ENCODE measurements at places on chromosomes 11 and 22. TPM values are rescaled to one million over a fixed set of nuclear protein-coding genes. Genes with fewer than 3 reads are reported as not detected.

DNA sequence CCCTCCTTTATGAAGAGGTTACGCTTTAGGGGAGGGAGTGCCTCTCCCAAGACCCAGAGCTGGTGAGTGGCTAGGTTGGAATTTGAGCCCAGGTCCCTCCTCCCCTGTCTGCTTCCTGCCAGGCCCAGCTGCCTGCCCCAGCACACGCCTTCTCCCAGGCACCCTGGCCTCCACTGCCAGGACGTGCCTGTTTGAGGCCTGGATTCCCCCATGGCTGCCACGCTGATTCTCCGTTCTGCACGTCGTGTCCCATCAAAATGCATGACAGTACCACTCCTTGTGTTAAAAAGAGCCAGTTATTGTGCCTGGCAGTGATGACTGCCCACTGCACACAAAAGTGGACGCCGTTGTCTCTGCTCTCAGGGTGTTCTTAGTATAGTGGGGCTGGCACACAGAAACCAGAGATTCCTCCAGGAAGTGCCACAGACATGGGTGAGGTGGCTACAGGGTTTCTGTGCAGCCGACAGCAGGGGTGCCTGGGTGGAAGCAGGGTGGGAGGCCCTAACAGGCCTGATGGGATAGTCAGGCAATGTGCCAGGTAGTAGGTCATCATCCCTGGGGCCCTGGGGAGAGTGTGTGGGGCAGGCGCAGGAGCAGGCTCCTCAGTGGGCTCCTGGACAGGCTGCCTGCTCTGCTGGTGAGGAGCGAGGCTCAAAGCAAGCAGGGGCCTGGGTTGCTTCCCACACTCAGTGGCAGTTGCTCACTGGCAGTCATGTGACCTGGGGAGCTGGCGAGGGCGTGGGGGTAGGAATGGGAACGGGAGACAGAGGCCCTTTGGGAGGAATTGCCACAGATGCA is 24.2 kb downstream of the MED15 start:
- no peaks in the 10 kb centered on the region for H3K27me3 ChIP-seq
- peak; percentile 66 for DNase-seq
- no peaks in the 10 kb centered on the region for H3K4me1 ChIP-seq
- H3K36me3 ChIP-seq: peaks cover 6% of the 10 kb centered on the region
- H3K27ac ChIP-seq: peak overlapping the region; percentile 77

DNA sequence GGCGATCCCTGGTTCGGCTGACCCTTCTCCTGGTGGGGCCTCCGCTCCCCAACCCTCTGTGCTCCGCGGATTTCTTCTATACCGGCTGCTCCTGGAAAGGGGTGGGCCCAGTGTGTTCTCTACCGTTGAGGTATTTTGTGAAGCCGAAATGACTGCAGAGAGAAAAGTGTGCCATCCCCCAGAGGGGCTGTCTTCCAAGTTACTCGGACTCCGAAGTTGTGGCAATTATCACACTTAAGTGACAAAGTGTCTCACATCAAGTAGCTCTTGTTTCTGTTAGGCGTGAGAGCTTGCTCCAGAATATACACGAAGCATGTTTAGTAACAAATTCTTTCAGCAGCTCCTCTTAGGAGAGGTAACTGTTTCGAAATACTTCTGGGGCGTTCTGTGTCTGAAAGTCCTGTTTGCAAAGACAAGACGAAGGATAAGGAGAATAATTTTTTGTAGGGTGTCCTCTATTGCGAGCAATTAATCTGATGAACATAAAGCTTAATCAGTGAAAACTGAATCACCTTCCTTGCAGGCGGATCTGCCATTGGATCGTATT is 434 bp downstream of the XPNPEP3 start:
- H3K27me3 ChIP-seq: no peaks in the 10 kb centered on the region
- no peaks in the 10 kb centered on the region for H3K4me1 ChIP-seq
- DNase-seq: no peak
- H3K27ac ChIP-seq: peak overlapping the region; percentile 98
- H3K4me3 ChIP-seq: peak overlapping the region; percentile 87
- H3K36me3 ChIP-seq: no peaks in the 10 kb centered on the region

GRCh38 chr11:108204929-108205499 is 17.4 kb downstream of the NPAT start:
- H3K4me1 ChIP-seq: no peaks in the 10 kb centered on the region
- H3K4me3 ChIP-seq: no peak overlapping the region
- peaks cover 34% of the 10 kb centered on the region for H3K36me3 ChIP-seq
- DNase-seq: no peak

TIGD3 gene
- total RNA-seq: 0.22 TPM

KCNJ5 gene
- 8.2 TPM for total RNA-seq

All from right atrium auricular region (tissue), 2 donors.